ENCODE measurements at places on chromosomes 6 and 20.

GRCh38 chr6:1858196-1858595, 248.5 kb downstream of the FOXC1 start:
- DNase-seq, result no peak

DNA sequence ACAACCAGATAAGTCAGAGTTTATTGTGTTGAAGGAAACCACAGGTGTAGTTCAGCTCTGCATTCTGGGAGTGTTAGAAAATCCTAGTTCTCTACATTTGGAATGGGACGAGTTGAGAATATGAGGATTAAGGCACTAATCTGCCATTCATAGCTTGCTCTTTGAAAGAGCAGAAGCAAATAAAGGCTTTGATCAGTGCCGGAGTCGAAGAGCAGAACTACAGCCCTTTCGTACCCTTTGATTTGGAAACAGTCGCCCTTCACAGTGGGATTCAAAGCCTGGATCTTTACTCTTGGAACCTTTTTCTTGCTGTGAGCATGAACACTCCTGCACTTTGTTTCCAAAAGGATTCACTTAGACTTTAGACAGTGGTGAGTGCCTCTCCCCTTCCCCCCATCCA, 523.9 kb upstream of the POU3F2 start:
- DNase-seq, result no peak

- DNase-seq, result no peak
Observed at GRCh38 chr6:165649166-165650137, 13.6 kb downstream of the PDE10A start.

GRCh38 chr20:58688414-58688813, 4.2 kb upstream of the NPEPL1 start:
- DNase-seq, result no peak

DNA sequence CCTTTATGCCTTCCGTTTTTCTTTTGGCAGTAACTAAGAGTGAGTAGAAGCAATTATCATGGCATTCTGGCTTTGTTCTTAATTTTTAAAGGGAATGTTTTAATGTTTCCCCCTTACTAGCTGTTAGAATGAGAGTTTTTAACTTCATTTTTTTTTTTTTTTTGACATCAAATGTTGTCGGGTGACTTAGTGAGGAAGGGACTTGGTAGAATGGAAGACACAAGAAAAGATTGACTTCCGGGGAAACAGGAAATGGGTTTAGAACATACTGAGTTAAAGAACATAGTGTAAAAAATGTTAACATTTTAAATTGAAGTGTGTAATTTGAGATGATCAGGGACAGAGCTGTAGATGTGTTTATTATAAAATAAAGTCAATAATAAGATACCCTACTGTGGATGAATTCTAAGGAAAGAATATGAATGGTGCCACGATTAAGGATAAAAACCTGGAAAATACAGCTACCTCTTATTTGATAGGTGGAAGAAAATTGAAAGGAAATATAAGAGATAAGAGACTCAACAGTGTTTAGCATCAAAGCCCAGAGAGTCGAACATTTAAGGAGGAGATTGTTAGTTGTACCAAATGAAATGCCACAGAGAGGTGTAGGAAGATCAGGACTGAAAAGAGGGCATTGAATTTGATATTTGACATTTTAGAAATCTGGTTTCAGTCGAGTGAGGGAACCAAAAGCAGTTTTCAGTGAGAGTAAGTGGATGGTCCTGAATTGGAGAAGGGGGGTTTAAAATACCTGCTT, 9.4 kb downstream of the HSF2 start:
- no peak for DNase-seq

Data from stimulated activated CD4-positive, alpha-beta T cell treated with anti-CD3 and anti-CD28 coated beads, Interleukin-4, amount 100 ng/mL, for 1 hour (primary cell).